ENCODE measurements at places on chromosomes 12 and 14. TPM values are rescaled to one million over a fixed set of nuclear protein-coding genes. Genes with fewer than 3 reads are reported as not detected.

Gene LRFN5
- 13.3 TPM for total RNA-seq

Gene KCNJ8
- total RNA-seq = 0.23 TPM

Gene C12orf56
- 0.62 TPM for total RNA-seq

- no peak for DNase-seq
Observed at GRCh38 chr12:101685092-101685491, 12.3 kb upstream of the CHPT1 start.

- DNase-seq = no peak
Observed at GRCh38 chr14:22487401-22487800, 101.6 kb downstream of the DAD1 start.

DNA sequence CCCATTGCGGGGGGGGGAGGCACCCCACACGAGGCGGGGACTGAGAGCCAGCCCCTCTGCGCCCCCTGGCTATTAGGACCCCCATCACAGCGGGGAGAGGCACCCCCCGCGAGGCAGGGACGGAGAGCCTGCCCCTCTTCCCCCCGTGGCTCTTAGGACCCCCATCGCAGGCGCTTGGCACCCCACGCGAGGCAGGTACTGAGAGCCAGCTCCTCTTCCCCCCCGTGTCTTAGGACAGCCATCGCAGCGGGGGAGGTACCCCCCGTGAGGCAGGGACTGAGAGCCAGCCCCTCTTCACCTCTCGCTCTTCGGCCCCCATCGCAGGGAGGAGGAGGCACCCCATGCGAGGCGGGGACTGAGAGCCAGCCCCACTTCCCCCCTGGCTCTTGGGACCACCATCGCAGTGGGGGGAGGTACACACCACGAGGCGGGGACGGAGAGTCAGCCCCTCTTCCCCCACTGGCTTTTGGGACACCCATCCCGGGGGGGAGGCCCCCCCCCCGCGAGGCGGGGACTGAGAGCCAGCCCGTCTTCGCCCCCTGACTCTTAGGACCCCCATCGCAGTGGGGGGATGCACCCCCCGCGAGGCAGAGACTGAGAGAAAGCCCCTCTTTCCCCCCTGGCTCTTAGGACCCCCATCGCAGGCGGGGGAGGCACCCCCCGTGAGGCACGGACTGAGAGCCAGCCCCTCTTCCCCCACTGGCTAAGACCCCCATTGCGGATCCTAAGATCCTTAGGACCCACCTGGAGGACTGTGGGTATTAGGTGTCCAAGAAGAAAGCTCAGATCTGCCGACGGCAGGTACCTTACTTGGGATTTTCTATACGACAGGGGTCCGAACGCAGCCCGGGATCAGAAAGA is 198.6 kb upstream of the PZP start:
- DNase-seq = no peak

- DNase-seq = no peak
Observed at GRCh38 chr12:53231671-53231920, 413 bp downstream of the RARG start.
